Renal cortical epithelial cell (primary cell): ENCODE measurements at places on chromosomes 1 and 21.
A peak's percentile ranks its signal among the peaks of the same experiment; 100 is the strongest.

DNA sequence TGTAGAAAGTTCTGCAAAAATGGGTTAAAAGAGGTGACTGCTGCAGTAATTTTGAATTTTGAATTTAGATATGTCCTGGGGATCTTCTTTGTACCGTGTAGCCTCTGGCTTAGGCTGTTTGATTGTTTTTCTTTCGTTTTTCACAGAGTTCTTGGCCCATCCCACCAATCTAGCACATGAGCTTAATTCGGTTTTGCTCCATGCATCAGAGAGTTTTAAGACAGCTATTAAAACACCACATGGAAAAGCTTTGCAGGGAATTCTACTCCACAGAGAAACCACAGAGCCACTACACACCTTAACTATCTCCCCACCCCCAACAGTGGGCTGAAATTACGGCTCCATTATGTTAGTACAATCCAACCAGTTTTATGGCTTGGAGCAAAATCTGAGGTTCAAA lies 25.5 kb downstream of the SPAG17 start:
- peak; percentile 94 for DNase-seq

DNA sequence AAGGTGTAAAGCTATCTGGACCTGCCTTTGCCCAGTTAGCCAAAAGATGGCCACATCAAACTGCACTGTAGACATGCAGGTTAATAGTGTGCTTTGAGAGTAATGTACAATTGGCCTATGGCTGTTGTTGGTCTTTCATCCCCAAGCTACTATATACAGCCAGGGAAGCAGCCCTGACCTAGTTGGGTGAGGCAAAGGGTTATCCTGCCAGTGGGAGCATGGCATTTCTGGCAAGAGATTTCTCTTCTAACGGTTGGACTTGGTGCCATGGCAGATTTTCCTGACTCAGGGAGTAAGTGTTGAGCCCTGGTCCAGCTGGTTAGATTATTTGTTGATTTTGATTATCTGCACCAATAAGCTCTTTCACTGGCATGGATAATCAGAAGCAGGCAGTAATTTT lies 119.8 kb downstream of the SDCCAG8 start:
- DNase-seq: no peak

- DNase-seq: no peak
Measured at GRCh38 chr1:3275471-3276340, 178.8 kb upstream of the ARHGEF16 start.

DNA sequence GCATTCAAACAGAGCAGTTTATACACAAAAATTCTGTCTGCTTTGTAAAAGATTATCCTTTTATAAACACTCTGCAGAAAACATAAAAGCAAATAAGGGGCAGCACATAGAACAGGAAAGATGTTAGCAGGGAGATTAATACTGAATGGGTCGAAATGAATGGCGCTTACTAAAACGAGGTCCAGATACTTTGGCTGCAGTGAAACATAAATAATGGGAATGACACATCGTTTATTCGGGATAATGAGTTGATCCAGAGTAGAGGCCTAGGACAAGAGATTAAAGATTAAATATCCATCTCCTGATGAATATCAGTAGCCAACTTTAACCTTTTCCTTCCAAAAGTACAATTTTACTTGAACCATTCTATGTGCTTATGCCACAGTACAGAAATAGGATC lies 54.4 kb upstream of the PROX1 start:
- DNase-seq: no peak

DNA sequence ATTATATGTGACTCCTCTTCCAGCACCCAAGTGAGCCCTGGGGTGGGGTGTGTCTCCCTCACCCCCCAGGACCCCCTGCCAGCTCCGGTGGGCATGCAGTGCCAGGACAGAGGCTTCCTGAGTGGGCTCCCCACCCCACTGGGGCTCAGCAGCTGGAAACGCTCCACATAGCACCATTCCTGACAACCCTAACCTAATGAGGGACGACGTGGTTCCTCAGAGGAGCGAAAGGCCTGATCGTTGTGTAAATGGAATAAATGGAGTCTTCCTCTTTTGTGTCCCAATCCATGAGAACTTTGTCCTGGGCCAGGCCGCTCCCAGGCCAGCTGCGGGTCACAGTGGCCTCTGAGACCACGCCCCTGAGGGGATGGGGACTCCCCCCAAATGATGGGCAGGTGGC lies 1.8 kb upstream of the TSPEAR start:
- DNase-seq: no peak

- no peak for DNase-seq
Measured at GRCh38 chr1:185355947-185356346, 38.9 kb upstream of the IVNS1ABP start.

DNA sequence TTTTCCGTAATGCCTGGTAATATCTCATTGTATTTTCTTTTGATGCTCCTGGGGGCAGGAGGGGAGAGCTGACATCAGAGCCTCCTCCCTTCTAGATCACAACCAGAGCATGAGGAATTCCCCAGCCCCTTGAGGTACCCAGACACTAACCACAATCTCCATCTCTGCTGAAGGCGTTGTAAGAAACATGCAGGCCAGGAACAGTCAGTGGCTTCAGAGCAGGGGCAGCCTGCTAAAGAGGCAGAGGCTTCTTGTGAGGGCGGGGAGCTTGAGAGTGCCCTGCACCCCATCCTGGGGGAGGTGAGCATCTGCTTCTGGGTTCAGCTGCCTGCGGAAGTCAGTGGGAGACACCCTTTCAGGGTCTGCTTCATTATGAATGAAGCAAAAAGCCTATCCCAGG lies 19.0 kb downstream of the MAPKAPK2 start:
- no peak for DNase-seq

- no peak for DNase-seq
Measured at GRCh38 chr1:74971982-74972381, 162.2 kb upstream of the LHX8 start.

DNA sequence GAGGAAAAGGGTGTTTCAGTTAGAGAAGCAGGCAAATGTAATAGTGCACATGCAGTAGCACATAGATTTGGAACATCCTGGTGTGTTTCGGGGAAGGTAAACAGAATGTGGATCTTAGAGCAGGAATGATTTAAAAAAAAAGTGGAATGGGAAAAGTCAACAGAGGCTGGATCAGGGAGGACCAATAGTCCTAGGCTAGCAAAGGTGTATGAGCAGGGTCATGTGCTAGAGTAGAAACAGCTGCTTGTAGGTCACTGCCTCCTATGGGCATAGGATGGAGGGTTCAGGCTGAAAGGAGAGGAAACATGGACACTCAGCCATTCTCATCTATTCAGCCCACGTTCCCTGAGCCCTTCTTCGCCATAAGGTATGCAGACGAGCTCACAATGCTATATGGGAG lies 3.7 kb upstream of the KPNA6 start:
- no peak for DNase-seq

- DNase-seq: no peak
Measured at GRCh38 chr1:63824451-63824850, 50.6 kb downstream of the ROR1 start.

DNA sequence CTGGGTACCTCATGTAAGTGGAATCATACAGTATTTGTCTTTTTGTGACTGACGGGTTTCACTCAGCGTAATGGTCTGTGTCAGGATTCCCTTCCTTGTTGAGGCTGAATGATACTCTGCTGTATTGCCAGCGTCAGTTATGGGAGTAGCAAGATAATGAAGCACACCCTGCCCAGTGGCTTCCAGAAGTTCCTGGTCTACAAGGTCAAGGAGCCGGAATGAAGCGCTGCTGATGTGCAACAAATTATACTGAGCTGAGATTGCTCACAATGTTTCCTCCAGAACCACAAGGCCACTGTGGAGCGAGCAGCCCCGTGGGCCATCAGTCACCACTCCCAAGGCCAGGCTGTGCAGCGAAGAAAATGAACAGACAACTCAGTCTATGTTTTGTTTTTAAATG lies 24.0 kb upstream of the TDRD10 start:
- no peak for DNase-seq

DNA sequence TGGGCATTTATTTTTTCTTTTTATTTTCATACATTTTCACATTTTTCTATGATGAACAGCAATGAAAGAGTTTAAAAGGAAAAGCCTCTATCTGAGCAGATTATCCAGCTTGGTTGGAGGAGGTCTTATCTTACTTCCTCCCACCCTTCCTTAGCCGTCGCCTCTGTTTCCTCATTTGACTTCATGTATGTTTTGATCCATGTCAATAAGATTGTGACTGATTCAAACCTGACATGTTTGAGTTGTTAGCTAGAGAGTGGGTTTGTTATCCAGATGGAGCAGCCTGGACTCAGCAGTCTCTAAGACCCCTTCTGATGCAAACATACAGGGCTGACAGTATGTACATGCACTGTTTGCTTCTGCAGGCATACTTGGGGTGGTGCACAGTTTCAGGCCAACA lies 31.2 kb downstream of the MACO1 start:
- no peak for DNase-seq

DNA sequence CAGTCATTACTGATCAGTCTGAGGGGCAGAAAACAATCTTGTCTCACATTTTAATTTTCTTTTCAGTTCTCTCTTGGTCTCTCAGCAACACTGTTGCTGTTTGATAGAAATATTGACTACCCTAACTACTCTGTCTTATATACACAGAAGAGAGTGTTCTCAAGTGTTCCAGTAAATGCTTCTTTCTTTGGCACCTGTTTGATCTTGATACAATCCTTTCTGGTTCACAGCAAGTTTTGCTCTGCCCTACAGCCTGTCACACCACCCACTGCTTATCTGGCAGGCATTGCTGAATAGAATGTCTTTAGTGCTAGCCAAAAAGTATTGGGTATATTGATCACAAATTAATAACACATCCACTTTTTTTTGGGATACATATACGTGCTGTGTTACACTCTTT lies 75.7 kb upstream of the WLS start:
- DNase-seq: no peak

DNA sequence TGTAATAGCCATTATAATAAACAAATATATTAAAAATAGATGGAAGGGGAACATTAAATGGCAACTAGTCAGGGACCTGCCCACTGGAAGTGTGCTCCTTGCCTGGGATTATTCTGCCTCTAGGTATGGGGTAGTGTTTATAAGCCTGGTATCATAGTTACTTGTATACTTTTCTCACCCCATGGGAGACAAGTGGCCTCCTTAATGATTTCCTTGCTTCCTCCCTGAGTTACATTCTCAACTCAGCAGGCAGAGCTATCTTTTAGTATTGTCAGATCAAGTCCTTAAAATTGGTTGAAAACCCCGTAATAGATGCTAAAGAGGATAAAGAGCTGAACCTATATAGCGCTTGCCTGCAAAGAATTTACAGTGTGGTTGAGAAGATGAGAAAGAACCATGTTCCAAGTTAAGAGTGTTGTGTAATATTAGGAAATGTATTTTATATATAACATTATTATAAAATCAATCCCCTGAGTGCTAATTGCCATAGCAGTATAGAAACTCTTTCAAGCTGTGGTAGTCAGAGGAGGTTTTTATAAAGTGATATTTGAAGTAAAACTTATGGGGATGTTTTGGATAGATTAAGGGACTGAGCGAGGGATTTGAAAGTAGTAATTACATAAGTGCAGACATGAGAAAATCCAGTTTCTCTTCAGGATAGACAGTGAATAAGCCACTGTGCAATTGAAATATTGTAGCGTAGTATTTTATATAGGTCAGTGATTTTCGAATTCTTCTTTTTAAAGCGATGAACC lies 106.5 kb downstream of the SPATA46 start:
- no peak for DNase-seq

GRCh38 chr1:84504580-84505492 lies 1.4 kb upstream of the SPATA1 start:
- DNase-seq: peak; percentile 69

DNA sequence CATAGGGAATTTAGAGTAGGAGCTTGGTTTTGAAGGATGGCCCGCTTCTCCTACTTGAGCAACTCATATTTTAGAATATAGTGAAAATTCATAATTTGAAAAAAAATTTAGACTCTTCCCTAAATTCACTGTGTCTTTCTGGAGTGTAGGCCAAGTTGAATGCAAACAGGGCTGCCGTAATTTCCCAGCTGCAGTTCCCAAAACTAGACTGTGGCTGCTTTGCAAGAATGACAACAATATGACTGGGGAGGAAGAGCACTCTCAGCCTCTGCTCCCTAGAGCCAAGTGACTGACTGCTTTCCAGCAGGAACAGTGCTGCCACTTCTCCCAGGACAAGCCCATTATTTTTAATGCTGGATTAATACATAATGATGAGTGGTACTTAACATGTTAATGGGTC lies 209.0 kb downstream of the RHOU start:
- DNase-seq: no peak

GRCh38 chr1:66945316-66945715 lies 20.5 kb downstream of the MIER1 start:
- peak; percentile 90 for DNase-seq

DNA sequence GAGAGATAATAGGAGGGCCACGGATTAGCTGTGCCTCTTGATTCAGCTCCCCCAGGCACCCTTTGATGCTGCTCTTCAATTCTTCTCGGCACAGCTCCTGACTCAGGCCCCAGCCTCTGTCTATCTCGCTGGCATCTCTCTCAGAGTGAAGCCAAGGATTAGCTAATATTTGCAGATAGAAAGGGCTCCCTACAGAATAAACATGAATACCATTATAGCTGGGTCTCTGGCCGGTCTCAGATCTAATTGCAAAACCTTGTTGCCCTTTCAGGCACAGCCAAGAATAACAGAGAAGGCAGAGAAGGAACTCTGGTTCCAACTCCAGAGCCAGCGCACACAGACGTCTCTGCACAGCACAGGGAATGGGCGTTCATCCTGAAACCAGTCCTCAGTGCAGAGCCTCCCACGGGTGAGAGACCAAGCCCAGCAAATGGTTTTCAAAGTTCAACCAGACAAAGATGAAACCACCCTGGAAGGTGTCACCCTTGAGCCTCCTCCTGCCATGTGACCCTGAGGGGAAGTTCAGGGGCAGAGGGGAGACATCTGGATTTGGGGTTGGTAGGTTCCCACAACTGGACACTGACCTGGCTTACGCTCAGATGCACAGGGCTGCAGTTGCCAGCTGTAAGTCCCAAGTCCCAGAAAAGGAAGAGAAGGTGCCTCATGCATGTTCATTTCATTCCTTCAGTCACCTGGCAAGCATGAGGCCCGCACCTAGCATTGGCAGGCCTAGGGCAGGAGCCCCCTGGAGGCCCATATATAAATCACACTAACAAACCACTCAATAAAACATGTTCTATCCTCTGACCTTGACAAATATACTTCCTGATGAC lies 394.0 kb downstream of the NPHP4 start:
- no peak for DNase-seq

GRCh38 chr21:39441502-39442475 lies 3.8 kb downstream of the LCA5L start:
- peak; percentile 70 for DNase-seq

GRCh38 chr1:147608596-147608995 lies 61.7 kb downstream of the ACP6 start:
- no peak for DNase-seq

DNA sequence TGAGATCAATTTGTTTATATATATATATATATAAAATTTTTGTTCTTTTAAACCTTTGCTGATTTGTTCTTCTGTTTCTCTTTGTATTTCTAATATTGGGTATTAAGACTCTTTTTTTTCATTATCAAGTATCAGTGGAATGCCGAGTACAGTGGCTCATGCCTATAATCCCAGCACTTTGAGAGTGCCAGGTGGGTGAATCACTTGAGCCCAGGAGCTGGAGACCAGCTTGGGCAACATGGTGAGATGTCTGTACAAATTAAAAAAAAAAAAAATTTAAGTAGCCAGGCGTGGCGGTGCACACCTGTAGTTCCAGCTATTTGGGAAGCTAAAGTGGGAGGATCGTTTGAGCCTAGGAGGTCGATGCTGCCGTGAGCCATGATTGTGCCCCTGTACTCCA lies 67.1 kb downstream of the MAST2 start:
- peak; percentile 26 for DNase-seq
